ENCODE measurements at places on chromosomes 7 and 10.

- no peak for DNase-seq
These were observed 4.4 kb upstream of the HERC4 start for GRCh38 chr10:68079434-68079833.

DNA sequence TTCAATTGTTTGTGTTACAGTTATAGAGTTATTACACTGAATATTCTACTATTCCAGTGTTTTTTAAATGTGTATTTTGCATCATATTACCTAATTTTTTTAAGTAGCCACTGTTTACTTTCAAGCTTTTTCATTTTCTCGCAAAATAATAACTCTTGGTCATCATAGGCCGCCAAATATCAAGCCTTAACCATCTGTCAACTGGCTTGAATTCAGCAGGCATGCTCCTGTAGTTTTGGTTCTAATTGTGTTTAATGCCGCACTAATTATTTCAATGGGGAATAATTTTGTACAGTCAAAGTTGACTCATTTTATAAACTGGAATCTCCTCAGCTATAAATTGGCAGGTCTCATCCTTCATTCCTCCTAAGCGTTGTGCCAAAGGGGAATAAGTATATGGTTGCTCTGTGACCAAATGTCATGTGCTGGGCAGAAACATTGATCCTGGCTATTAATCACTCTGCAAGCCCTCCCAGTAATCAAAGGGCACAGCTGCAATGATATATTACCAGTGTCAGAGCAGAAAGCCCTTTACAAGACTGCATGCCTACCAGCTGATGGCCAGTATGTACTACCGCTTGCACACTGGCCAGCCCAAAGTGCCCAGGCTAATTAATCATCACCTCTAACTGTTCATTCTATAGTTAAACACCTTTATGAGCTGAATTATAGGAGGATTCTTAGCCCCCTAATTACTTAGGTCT is 74.8 kb downstream of the SKAP2 start:
- no peak for DNase-seq

GRCh38 chr7:90701771-90702170 is 105.7 kb downstream of the CDK14 start:
- DNase-seq: no peak

GRCh38 chr7:159154243-159154642 is 9.6 kb upstream of the VIPR2 start:
- no peak for DNase-seq

DNA sequence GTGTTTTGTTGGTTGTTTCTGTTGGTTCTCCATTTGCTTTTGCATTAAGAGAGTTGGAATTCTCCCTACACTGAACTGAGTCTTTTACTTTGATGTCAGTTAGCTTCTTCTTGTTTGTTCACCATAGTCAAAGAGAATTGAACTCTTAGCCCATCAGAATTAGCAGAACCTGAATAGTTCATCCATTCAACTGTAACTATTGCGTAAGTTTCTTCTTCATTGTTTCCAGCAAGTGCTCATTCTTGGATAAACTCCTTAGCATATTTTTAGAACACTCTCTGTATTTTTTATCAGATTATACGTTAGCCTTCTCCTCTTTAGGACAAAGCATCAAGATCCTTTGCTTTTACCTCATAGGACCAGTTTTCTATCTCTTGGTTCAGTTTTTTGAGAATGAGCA is 128.4 kb upstream of the RAB11FIP2 start:
- no peak for DNase-seq

DNA sequence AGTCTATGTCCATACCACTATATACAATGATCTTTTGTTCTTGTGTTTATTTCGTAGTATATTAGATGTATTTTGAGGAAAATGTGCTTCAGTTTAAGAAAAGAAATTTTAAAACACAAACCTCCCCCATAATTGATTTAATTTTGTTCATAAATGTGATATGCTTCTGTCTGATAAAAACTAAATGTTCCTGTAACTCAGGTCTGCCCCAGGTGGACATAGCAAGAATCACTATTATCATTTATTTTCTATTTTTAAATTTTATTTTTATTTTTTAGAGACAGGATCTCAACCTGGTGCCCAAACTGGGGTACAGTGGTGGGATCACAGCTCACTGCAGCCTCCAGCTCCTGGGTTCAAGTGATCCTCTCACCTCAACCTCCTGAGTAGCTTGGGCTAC is 43.2 kb downstream of the BEND7 start:
- no peak for DNase-seq

GRCh38 chr10:26810435-26811026 is 50.2 kb downstream of the ABI1 start:
- DNase-seq: no peak

- no peak for DNase-seq
These were observed 38.1 kb downstream of the MKI67 start for GRCh38 chr10:128087884-128088709.

- no peak for DNase-seq
These were observed 183.7 kb downstream of the RPS24 start for GRCh38 chr10:78217336-78217735.

- DNase-seq: no peak
These were observed 114.6 kb upstream of the MEOX2 start for GRCh38 chr7:15801041-15801440.

- no peak for DNase-seq
These were observed 377.0 kb downstream of the GATA3 start for GRCh38 chr10:8431511-8431910.

DNA sequence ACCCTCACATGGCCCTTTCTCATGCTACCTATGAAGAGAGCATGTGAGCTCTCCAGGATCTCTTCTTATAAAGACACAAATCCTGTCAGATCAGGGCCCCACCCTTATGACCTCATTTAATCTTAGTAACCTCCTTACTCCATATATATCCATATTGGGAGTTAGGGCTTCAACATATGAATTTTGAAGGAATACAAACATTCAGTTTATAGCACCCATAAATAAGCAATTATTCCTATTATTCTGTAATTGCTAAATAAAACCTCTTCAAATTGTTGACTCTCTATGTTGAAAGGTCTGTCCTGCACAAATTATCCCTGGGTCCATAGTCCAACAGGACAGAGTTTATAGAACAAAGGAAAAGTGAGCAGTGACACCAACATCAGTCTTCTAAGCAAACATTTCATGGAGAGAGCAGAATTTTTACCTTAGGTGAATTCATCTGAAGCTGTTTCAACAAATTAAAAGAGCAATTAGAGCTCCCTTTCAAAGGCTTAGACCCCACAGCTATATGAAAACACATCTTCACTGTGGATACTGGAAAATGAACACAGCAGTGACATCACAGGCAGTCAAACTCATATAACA is 12.2 kb downstream of the DOCK4 start:
- no peak for DNase-seq

- no peak for DNase-seq
These were observed 55.4 kb upstream of the DNAJB6 start for GRCh38 chr7:157281221-157281998.

DNA sequence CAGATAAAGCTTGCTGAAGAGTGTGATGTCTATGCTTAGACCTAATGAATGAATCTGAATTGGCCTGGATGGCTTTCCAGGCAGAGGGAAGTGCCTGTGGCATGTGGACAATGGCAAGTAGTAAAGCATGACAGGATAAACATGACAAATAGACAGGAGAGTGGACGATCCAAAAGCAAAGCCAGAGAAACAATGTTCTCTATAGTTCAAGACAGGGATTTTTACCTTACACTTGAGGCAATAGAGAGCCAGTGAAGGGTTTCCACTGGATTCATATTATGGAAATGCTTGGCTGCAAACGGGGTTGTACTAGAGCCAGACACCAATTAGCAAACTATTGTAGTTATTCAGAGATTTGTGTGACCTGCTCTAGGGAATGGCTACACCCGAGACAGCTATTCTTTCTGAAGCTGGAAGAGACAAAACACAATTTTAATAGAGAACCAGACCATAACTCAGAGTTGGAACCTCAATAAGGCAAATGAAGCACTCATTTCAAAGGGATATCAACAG is 2.3 kb downstream of the AGMO start:
- no peak for DNase-seq

GRCh38 chr10:48309711-48310226 is 3.3 kb downstream of the MAPK8 start:
- no peak for DNase-seq

GRCh38 chr7:99011341-99011705 is 132.6 kb downstream of the SMURF1 start:
- no peak for DNase-seq

- DNase-seq: no peak
These were observed 62.7 kb upstream of the IGFBP3 start for GRCh38 chr7:45983720-45984255.

DNA sequence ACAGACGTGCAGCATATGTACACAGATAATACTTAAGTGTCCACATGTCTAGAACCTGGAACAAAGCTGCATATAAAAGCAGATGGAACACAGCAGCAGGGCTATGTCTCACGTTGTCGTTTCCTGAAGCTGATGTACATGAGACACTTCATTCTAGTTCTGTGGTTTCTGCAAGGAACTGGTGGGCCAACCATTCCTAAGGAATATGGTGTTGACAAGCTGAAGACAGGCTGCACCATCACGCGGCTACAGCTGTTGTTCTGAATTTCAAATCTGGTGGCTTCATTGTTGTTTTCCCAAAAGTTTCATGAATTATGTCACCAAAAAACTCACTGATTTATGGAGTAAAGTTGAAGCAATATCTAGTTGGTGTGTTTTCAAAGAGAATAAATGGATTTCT is 33.7 kb downstream of the PRKAG2 start:
- no peak for DNase-seq

DNA sequence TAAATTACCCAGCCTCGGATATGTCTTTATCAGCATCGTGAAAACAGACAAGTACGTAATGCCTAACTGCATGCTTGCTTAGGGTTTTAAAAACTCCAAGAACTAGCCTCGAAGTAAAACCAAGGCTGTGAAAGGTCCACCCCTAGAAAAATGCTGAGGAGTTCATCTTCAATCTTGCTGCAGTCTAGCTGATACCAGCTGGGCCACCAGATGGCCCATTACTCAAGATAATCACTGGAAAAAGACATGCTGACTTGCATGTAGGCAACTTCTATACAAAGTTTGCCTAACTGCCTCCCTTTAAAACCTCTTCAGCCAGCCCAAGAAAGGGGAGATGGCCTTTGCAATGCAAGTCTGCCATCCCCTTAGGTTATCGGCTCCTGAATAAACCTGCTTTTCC is 614.1 kb downstream of the GALNT17 start:
- no peak for DNase-seq

DNA sequence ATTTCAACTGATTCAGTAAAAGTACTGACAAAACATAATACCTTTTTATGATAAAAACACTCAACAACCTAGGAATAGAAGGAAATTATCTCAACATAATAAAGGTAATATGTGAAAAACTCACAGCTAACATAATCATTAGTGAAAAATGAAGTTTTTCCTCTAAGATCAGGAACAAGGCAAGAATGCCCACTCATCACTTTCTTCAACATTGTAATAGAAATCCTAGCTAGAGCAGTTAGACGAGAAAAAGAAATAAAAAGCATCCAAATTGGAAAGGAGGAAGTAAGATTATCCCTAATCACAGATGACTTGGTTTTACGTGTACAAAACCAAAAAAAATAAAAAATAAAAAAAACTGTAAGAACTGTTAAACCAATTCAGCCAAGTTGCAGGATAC is 58.6 kb downstream of the R3HCC1L start:
- DNase-seq: no peak

- DNase-seq: no peak
These were observed 34.6 kb downstream of the IFT22 start for GRCh38 chr7:101287032-101287431.

GRCh38 chr7:135414850-135415439 is 95.0 kb downstream of the CNOT4 start:
- no peak for DNase-seq

- DNase-seq: no peak
These were observed 226.4 kb downstream of the TWIST1 start for GRCh38 chr7:18890885-18891621.

GRCh38 chr10:13853854-13854253 is 267.1 kb downstream of the PRPF18 start:
- no peak for DNase-seq

DNA sequence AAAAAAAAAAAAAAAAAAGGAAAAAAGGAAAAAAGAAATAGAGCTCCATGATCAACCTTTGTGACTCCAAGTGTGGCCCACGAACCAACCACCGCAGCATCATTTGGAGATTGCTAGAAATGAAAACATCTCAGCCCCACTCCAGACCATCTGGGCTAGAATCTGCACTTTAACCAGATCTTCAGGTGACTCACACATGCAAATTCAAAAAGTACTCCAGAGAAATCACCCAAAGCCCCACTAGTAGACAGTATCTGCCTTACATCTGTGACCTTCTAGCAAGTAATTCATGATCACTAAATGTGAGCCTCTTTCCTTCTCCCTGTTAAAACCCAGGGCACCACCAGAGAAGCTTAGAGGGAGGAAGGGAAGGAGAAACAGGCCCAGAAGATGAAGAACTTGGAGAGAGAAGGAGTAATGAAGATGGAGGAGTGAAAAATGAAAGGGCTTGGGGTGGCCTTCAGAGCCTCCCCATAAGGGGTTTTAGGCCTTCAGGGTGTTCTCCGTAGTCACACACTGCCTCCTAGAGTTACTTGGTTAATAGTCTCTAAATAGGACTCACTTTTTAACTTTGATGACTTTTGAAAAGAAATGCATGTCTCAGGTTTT is 94.0 kb downstream of the SLC37A3 start:
- DNase-seq: no peak

GRCh38 chr7:143439866-143440265 is 3.4 kb upstream of the TAS2R60 start:
- DNase-seq: no peak

- DNase-seq: no peak
These were observed 78.7 kb downstream of the ATXN7L1 start for GRCh38 chr7:105797652-105798051.

DNA sequence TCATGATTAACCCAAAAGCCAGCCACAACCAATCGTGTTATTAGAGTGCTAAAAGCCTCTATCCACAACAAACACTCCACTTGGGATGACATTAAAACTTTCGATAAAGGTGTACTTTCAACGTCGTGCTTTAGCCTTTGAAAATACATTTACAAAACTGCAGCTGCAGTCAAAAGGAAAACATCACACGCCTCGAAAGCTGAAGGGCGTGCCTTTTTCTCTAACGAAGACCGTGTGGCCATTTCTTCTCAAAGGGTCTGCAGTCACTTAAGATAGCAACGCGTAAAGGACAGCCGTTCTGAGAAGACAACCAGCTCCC is 1.1 kb downstream of the ARHGAP12 start:
- no peak for DNase-seq

Measured in activated CD4-positive, CD25-positive, alpha-beta regulatory T cell treated with anti-CD3 and anti-CD28 coated beads, Interleukin-2, amount 50 U/mL, for 16 hours (primary cell).